MM.1S (cell line): ENCODE measurements at places on chromosomes 5 and 9.

GRCh38 chr5:43839218-43839617, 236.2 kb downstream of the NNT start:
- DNase-seq = no peak

DNA sequence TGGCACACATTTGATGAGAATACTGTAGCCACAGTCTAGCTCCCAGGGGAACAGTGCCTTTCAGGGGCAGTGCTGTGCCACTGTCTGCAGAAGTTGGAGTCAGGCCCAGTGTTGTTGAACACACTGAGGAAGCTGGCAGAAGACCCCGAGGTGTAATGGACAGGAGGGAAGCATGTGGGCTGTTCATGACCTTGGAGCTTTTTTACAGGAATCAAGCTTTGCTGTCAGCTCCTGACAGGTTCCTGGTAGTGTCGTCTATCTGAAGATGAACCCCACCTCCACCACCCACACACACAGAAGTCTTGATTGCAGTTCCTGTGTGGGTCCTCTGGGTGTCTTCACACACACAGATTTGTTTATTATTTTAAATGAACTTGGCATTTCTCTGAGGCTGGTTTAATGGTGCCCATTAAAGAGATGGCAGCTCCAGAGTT, 40.3 kb upstream of the TNFAIP8 start:
- DNase-seq = peak; percentile 56

DNA sequence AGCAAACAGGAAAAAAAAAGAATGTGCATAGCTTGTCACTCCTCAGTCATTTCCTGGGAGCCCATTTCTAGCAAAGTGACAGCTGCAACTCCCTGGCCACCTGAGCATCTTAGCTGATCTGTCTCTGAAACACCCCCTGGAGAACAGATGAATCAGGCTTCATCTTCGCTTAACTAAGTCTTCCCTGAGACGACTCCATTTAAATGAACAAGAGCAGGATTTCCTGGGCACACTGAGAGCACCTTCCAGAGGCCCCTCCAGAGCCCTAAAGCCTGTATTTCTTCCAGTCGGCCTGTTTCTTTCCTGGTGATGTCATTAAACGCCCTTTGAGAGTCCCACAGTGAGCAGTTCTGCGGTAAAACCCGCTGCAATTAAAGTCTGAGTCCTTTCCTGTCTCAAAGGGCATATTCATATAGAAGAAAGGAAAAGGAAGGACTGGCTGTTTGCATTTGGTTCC, 13.9 kb downstream of the TGFBI start:
- DNase-seq = no peak

- DNase-seq = no peak
Observed at GRCh38 chr9:113532809-113533190, 69.3 kb downstream of the RGS3 start.

- no peak for DNase-seq
Observed at GRCh38 chr5:94102849-94103248, 361.4 kb upstream of the POU5F2 start.

GRCh38 chr9:95438561-95439357, 78.0 kb downstream of the PTCH1 start:
- no peak for DNase-seq

DNA sequence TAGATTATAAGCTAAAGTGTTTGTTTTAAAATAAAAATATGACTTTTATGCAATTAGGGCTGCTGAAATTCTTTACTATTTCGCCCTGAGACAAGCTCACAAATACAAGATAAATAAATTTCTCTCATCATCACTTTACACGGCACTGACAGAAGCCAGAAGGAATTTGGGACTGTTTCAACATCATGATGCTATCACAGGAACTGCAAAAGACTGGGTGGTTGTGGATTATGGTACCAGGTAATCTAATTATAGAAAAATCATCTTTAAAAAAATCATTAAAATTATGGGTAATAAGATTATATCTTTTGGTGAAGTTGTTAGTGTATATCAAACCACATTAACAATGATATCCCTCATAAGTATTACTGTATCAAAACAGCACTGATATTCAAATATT, 95.0 kb downstream of the MAN2A1 start:
- no peak for DNase-seq

- no peak for DNase-seq
Observed at GRCh38 chr5:150503386-150503785, 4.5 kb upstream of the NDST1 start.

DNA sequence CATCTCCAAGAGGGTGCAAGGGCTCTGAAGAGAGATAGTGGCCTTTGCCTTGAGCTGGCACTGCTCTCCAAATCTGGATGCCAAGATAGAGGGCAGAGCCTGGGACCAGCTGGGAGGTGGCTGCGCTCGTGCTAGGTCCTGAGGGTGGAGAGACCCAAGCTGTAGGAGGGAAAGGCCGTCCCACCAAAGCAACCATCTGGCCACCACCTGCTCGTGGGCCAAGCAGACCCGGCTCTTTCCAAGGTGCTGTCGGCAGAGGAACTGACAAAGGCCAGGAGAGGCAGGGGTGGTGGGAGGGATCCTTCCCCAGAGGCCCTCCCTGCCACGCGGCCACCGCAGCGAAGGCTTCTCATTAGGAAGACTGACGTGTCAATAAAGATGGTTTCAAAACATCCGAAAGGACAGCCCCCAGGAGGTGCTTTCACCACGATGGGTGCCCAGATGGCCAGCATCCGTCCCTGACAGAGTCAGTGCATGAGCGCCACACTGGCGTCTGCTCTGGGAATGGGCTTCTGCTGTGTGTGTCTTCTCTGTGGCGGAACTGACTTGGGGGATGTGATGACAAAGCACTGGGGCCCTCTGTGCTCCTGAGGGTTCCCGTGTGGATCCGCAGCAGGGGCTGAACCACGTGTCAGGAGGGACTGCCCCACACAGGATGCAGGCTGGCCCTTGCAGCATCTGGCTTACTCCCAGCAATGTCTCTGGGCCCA, 213.5 kb downstream of the FANCC start:
- DNase-seq = no peak

GRCh38 chr9:37836386-37836785, 35.8 kb downstream of the DCAF10 start:
- DNase-seq = no peak

DNA sequence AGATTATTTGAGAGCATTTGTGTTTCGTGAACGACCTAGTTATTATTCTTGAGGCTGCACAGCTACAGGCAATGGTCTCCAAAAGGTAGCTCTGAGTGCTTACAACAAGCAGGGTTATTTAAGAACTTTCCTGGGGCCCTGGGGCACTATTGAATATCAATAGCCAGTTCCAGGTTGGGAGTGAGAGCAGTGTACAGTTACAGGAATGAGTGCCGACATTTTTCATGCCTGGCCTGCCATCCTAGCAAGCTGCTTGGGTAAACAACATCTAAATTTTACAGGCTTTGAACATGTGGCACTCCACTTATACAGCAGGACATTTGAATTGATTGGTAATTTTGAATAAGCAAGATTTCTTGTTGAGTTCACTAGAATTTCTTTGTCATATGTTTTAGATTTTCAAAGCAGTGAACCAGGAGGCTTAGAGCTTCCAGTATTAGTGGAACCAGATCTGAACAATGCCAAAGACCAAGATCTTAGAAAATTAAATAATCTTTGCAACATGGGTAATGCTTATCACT, 171.9 kb upstream of the GDNF start:
- DNase-seq = no peak

- no peak for DNase-seq
Observed at GRCh38 chr5:156479849-156480248, 152.9 kb downstream of the SGCD start.

- no peak for DNase-seq
Observed at GRCh38 chr5:6674421-6674820, 38.8 kb upstream of the TENT4A start.

- no peak for DNase-seq
Observed at GRCh38 chr9:16708656-16709435, 161.6 kb downstream of the BNC2 start.

DNA sequence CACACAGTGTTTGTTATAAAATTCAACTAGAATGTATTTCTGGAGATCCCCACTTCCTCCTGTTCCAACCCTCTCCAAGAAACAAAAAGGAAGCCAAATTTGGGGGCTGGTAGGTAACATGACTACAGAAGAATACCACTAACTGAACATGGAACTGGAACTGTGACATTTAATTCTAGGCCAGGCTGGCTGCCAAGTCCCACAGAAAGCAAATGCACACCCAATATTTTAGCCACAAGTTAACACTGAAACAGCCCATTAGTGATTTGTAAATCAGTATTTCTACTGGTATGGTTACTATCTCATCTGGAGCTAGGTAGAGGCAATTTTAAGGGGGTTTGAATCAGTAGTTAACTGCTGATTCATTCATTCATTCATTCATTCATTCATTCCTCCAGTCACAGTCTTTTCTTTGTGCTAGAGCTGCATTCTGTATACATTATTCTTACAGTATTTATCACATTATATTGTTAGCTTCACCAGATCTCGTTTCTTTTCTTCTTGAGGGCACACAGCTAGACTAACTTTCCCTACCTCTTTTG, 131.7 kb upstream of the GDNF start:
- no peak for DNase-seq

DNA sequence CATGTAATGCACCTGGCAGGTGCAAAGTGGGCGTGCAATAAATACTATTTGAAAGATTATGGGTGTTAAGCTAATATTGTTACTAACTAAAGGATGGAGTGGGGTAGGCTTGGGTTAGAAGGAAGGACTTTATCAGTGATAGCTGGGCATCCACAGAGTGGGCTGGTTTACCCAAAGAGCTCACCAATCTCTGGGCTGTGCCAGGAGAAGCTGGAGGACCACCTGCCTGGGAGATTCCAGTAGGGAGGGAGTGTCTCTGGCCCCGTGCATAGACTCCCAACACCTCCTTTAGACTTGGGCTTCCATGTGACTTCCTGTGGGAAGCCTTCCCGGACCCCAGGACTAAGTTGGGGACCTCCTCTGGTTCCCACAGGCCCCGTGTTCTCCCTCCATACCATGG, 5.6 kb upstream of the URM1 start:
- DNase-seq = no peak

GRCh38 chr9:98034593-98035546, 21.7 kb upstream of the NANS start:
- DNase-seq = peak; percentile 88

DNA sequence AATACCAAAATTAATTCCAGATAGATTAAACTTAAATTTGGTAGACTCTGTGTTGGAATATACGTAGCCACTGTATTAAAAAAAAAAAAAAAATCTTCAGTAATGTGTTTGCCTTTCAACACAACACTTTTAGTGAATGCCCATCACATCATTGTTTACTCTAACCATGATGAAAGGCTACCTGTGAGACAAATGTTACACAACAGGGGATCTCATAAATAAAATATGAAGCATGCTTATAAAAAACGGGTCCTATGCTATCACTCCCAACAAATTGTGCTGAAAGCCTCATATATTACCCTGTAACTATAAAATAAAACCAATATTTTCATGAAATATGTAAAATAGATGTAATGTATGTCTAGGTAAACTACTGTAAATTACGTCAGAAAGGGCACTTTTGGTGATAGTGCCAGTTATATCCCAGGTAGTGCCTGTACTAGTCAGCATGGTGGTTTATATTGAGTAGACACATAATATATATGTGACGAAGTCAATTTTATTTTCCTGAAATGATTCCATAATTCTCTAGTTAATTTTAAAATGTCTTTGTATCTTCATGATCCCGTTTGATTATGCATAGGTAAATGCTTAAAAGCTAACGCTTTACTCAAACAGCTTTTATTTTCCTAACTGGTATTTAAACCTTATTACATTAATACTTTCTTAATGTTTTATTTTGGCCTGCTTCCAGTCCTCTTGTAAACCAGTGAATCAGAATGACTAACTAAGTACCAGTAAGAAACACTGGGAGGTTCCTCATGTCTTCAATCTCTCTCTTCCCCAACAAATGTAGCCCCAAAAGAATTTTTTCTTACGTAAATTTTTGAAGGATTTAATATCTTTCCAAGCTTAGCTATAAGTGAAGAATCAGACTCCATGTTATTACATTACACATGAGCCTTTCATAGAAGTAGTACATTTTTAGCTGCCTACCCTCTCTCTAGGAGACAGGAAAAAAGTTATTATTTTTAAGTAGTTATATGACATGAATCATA, 420.3 kb downstream of the GABRG2 start:
- DNase-seq = no peak
